OCI-LY7 (cell line): ENCODE measurements at places on chromosomes 4 and X.

GRCh38 chrX:149858592-149858991 is 22.4 kb upstream of the MAGEA8 start:
- DNase-seq, result no peak

- no peak for DNase-seq
Observed at GRCh38 chr4:8270912-8271815, 1.6 kb downstream of the HTRA3 start.

- no peak for DNase-seq
Observed at GRCh38 chrX:72687396-72687795, 26.7 kb downstream of the PHKA1 start.

GRCh38 chr4:90375081-90375480 is 247.9 kb downstream of the CCSER1 start:
- DNase-seq, result no peak

- DNase-seq, result no peak
Observed at GRCh38 chr4:188190461-188190860, 51.2 kb downstream of the TRIML1 start.

DNA sequence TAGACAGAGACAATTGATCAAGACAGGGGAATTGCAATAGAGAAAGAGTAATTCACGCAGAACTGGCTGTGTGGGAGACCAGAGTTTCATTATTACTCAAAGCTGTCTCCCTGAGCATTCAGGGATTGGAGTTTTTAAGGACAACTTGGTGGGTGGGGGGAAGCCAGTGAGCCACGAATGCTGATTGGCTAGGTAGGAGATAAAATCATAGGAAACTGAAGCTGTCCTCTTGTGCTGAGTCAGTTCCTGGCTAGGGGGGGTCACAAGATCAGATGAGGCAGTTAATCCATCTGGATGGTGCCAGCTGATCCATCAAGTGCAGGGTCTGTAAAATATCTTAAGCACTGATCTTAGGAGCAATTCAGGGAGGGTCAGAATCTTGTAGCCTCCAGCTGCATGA is 358.6 kb downstream of the GPM6A start:
- DNase-seq, result no peak

- no peak for DNase-seq
Observed at GRCh38 chr4:137390707-137391106, 141.6 kb downstream of the PCDH18 start.

DNA sequence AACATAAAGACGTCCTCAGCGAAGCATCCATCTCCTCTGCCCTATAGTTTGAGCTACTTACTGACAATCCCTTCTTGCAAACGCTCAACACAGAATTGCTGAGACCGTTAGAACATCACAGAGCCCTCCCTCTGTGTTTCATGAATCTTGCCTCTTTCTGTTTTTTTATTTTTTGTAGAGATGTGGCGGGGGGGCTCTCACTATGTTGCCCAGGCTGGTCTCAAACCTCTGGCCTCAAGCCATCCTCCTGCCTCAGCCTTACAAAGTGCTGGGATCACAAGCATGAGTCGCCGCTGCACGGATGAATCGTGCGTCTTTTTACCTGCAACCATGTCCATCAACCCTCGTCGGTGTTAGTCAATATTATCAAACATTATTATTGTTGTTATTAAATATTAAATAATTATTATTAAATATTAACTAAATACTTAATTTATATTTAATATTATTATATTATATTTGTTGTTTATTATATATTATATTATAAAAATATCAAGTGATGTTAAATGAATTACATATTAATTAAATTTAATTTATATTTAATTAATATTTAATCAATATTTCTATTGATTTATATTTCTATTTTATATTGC is 200.7 kb downstream of the CRLF2 start:
- DNase-seq, result no peak

DNA sequence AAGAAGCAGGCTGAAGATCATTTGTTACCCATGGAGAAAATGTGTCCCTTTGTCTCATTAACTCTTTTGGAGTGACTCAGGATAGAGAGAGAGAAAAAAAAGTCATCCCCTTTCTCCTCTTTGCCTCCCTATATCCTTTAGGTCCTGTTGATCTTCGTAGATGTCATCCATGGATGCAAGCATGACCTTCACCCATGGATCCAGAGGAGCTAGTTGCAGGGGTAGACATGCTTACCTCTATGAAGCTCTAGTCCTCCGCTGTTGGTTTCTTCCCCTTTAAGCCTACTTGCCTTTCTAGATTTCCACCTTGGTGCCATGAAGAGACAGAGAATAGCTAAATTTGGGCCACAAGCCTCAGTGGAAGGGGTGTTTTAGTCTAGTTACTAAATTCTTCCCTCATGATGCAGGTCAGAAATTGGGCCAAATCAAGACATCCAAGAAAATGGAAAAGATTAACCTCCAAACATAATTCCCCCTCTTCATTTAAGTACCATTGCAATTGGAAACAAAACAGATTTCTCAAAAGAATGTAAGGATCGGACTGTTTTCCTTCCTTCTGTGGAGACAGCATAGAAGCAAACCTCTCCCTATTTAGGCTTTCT is 178.4 kb downstream of the TECRL start:
- peak; percentile 46 for DNase-seq

- no peak for DNase-seq
Observed at GRCh38 chr4:158182736-158183135, 9.9 kb upstream of the GASK1B start.

- peak; percentile 90 for DNase-seq
Observed at GRCh38 chrX:120603707-120604360, at the start of gene MCTS1. MCTS1 (plus strand) TSS chrX:120604101; CDS start chrX:120604237, 136 bp downstream.

GRCh38 chr4:182216005-182216404 is 27.2 kb upstream of the TENM3 start:
- no peak for DNase-seq

- DNase-seq, result no peak
Observed at GRCh38 chr4:121454251-121454979, 73.6 kb upstream of the QRFPR start.

DNA sequence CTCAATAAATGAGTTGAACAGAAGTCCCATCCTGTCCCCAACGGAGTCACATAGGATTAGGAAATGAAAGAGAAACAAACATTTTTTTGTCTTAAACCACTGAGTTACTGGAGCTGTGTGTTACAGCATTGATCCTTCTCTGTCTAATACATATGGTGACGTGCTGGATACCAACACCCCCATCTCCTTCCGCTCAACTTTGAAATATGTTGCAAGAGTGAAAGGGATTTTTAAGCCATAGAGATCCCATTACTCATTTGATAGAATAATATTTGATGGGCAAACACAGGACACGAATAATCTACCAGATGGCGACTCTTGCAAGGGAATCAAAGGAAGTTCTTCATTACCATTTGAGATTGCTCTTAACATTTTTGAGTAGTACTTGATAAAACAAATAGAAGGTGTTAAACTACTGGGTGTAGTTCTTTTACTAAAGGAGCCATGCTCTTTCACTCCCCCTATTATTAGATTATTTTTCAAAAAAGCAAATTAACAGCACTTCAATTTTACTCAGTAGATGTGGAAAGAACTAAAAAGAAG is 140.5 kb downstream of the PACRGL start:
- DNase-seq, result no peak

DNA sequence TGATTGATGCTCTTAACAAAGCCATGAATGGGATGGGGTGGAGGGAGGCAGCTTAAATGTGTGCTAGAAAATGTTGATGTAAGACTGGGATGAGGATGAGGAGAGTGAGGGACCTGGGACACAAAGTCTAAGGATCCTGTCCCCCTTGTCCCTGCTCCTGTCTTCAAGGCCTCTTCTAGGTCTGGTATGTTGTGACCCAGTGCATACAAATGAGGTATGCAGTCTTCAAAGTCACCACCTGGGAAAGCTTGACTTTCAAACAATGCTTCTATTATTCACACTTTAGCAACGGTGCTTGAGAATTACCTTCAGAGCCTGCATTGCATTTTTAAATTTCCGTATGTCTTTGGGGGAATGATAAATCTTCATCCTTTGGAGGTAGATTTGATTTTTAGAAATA is 88.4 kb upstream of the SLC34A2 start:
- DNase-seq, result no peak

- no peak for DNase-seq
Observed at GRCh38 chr4:131499141-131499873, 1649.8 kb upstream of the PCDH10 start.

- DNase-seq, result no peak
Observed at GRCh38 chrX:21666679-21667078, 8.5 kb upstream of the KLHL34 start.

GRCh38 chr4:88378691-88379559 is at the start of gene HERC6:
HERC6 (plus strand) TSS chr4:88378852; CDS start chr4:88378922, 70 bp downstream.
- peak; percentile 70 for DNase-seq

GRCh38 chr4:89482926-89483595 is 175.5 kb upstream of the GPRIN3 start:
- DNase-seq, result no peak

- DNase-seq, result no peak
Observed at GRCh38 chrX:352181-352580, 33.6 kb upstream of the GTPBP6 start.
